ENCODE measurements at places on chromosomes 2 and 18.

GRCh38 chr2:208222351-208222750, 32.5 kb downstream of the IDH1 start:
- DNase-seq, result no peak

DNA sequence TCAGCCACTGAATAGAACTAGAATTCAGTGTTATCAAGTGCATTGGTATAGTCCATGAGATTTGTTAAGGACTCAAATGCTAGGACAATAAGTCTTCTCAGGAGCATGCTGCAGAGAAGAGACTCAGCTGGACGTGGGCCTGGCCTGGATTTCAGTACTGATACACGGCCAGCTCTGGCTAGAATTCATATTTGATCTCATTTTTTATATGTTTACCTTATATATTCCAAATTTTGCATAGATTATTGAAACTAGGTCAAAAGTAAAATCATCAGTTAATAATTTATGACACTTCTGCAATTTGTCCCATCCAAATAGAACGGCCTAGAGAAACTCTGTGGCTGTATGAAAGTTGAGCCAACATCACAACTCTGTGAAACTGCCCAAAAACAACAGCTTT, 262.0 kb downstream of the DLGAP1 start:
- no peak for DNase-seq

- DNase-seq, result no peak
Observed at GRCh38 chr2:230346921-230347533, 20.0 kb downstream of the SP140L start.

DNA sequence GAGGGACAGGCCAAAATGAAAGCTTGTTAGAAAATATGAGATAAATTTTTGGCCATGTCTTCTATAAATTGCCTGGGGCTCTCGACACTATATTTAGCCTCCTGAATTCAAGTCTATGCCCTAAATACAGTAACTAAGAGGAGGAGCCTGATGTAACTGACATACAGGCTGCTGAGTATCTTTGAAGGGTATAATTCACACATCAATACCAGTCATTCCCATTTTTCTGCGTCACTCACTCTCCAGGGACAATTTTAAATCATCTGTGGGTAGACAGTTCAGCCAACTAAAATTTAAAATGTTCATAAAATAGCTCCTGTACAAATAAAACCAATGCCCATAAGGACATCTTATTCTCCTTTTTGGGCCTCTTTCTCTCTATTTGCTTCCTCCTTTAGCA, 105.9 kb downstream of the AP1S3 start:
- no peak for DNase-seq

- no peak for DNase-seq
Observed at GRCh38 chr18:57113799-57114420, 33.0 kb upstream of the BOD1L2 start.

DNA sequence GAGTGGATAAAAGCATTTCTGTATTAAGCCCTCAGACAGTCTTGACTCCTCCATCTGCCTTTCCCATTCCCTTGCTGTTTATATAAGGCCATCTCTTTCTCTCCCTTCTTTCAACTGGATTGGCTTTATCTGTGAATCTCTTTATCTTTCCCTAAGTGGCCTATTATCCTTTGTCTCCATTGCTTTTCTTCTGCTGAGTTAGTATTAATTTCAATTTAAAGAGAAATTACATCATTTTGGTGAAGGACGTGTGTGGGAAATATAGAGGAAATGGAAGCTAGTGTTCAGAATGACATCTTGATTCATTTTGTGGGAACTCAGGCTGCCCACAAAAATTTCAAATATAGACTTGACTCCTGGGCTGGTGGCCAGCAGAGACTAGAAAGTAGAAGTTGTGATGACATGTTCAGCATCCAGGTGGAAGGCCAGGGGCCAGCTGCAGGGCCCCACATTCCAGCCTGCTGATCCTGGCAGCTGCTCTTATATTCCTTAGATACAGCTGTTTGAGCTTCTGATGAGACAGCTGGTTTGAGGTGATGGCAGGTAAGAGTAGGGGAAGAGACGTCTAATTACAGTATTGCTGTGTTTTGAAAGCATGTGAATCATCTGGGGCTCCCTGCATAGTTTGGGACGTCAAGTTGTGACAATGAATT, 52.3 kb downstream of the DIS3L2 start:
- no peak for DNase-seq

- no peak for DNase-seq
Observed at GRCh38 chr18:73782405-73782804, 365.2 kb downstream of the FBXO15 start.

- DNase-seq, result no peak
Observed at GRCh38 chr2:176461809-176462670, 192.8 kb downstream of the MTX2 start.

DNA sequence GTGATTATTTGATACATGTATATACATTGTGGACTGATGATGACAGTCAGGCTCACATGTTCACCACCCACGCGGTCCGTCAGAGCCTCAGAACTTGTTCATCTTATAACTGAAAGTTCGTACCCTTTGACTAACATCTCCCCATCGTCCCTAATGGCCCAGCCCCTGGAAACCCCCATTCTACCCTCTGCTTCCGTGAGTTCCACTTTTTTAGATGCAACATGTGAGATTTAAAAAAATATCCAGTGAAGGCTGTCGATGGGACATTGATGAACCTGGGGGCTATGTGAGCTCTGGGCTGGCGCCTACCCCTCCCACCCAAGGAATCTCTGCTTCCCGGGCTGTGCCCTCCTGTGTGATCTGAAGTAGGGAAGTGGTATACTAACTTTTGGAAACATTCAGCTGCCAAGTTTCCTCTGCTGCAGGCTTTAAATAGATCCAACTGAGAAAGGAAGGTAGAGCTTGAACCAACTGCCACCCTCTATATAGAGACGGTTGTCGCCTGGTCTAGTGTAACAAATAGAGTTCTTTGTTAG, 163.8 kb downstream of the FAM210A start:
- DNase-seq, result peak; percentile 34

DNA sequence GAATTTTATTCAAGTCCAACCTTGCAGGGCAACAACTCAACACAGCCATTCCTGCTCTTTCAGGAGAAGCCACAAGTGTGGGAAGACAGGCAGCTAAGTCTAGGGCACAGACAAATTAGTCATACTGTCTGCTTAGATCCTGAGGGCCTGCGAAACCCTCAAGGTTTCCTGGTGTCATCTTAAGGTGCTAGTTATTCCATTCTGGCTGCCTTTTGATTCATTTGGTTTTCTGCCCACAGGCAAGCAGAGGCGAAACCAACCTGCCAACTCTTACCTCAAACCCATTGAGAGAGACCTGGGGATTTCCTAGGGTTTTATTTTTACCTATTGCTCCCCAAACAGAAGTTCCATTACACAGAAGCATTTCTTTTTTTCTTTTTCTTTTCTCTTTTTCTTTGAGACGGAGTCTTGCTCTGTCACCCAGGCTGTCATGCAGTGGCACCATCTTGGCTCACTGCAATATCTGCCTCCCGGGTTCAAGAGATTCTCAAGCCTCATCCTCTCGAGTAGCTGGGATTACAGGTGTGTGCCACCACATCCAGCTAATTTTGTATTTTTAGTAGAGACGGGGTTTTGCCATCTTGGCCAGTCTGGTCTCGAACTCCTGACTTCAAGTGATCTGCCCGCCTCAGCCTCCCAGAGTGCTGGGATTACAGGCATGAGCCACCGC, 23.7 kb upstream of the SCYGR1 start:
- DNase-seq, result peak; percentile 23

DNA sequence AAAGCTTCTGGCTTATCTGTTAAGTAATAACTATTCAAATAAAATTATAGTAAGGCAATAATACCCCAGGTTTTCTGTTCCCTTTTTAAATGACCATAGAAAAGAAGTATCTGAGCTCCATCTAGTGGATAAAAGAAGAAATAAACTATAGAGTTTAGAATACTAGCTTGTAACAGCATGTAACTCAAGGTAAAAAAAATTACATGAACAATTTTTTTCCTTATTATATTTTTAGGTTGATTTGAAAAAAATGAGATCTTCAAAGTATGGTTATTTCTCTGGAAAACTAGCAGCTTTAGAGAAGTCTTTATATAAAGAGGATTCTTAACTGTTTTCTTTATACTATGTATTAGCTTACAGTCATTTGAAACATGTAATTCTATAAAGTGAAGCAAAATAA, 58.1 kb downstream of the NCKAP1 start:
- DNase-seq, result peak; percentile 20

- no peak for DNase-seq
Observed at GRCh38 chr18:62264984-62265383, 60.1 kb upstream of the TNFRSF11A start.

- no peak for DNase-seq
Observed at GRCh38 chr2:7829241-7829640, 852.6 kb upstream of the ID2 start.

DNA sequence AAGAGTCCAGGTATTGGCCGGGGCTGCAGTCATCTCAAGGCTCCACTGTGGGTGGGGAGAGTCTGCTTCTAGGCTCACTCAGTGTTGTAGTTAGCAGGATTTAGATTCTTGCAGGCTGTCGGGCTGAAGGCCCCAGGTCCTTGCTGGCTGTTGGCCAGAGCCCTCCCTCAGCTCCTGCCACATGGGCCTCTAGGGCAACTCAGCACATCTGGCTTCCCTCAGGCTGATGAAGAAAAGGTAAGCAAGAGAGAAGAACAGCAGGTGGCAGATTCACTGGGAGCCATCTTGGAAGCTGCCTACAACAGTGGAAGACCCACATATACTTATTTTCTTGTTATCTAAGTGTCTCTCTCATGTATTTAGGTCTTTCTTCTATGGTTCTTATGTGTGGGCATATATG, 4.3 kb downstream of the MRPS9 start:
- DNase-seq, result no peak

- no peak for DNase-seq
Observed at GRCh38 chr2:205715831-205716525, 33.7 kb downstream of the NRP2 start.

GRCh38 chr18:70469916-70470315, 181.1 kb downstream of the SOCS6 start:
- DNase-seq, result no peak

DNA sequence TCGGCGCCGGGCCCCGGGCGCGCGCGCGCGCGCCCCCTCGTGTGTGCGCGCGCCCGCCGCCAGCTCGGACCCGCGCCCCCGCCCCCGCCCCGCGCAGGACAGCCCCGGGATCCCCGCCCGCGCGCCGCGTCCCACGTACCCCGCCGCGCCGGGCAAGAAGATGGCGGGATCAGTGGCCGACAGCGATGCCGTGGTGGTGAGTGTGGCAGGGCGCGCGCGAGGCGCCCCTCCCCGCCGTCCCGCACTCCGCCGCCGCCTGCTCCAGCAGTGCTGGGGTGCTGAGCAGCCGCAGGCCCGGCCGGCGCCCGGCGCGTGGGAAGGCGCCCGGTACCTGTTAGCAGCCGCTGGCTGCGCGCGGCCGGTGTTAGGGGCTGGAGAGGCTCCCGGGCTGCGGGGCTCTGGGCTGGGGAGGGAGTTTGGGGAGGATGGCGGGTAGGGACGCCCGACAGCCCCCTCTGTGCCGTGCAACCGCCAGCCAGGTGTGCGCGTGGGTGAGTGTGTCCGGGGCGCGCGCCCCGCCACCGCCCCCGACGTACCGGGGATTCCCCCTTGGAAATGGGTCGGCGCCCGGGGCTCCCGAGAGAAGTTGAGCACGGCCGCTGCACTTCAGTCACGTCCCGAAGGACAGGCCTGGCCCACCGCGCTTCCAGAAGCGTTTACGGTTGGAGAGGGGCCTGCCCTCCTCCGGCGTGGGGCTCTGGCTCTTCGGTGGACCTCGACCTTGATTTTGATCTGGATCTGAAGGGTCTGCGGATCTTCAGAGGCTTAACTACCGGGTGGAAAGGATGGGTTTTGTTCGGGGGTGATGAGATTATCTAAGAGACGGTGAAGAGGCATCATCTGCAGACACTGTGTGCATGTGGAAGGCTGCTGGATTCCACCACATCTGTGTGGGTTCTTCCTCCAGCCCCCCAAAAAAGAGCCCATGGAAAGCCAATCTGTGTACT, 697 bp downstream of the LGALSL start:
- DNase-seq, result peak; percentile 29

DNA sequence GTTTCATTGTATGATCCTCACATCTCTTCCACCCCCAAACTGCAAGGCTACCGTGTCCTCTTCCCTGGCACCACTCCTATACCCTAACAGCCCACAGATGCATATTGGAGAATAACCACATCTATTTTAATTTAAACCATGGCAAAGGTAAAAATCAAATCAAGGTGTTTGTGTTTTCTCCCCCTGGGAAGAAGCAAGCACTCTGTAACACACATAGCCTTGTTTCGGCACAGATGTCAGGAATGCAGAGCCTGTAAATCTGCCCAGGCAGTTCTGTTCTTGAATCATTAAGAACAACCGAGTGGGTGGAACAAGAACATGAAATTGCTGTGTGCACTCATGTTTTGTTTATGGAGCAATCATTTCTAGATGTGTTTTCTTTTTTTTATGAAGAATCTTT, 6.8 kb upstream of the COX7A2L start:
- no peak for DNase-seq

- DNase-seq, result no peak
Observed at GRCh38 chr2:222813177-222813843, 47.5 kb upstream of the ACSL3 start.

DNA sequence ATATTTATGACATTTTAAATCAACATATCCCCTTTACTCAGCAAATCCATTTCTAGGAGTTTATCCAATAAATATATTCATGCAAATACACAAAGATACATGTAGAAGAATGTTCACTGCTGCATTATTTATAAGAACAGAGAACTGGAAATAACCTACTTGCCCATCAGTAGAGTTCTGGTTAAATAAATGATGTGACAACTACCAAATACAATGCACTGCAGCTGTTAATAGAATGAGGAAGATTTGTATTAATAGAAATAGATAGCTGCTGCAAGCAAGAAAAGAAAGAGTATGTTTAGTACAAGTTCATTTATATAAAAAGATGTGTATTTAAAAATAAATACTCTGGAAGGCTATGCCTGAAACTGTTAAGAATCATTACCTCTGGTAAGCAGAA, 49.3 kb upstream of the CSRNP3 start:
- DNase-seq, result no peak

GRCh38 chr18:3097082-3097481, 84.1 kb upstream of the LPIN2 start:
- peak; percentile 33 for DNase-seq

- DNase-seq, result no peak
Observed at GRCh38 chr18:74012954-74013630, 134.5 kb downstream of the FBXO15 start.

- DNase-seq, result no peak
Observed at GRCh38 chr18:75167759-75168618, 41.0 kb downstream of the PTGR3 start.

- DNase-seq, result no peak
Observed at GRCh38 chr2:207993151-207993763, 32.1 kb downstream of the PLEKHM3 start.

DNA sequence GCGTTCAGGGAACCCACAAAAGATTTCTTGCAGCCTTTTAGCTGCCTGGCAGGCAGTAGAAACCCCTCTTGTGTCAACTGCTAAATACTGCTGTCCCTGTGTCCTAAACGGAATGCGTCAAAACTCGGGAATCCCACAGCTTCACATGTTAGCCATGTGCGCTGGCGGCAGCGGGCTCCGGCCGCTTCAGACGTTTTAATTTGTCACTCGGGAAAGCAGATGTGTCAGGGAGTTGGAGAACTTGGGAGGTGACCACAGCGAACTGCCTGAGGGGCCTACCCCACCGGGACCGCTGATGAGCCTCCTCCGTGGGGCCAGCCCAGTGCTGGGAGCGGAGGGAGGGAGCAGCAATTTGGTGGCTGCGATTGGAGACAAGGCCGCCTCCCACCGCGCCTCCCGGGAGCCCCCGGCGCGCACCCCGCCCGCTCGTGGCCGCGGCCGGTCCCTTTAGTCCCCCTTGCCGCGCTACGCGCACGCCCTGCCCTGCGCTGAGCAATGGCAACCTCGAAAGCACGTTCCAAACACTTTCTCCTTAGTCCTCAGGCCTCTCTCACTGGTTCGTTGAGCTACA, 146.1 kb upstream of the SATB2 start:
- DNase-seq, result no peak
